ENCODE measurements at places on chromosomes 3 and 15. TPM values are rescaled to one million over a fixed set of nuclear protein-coding genes. Genes with fewer than 3 reads are reported as not detected.

DNA sequence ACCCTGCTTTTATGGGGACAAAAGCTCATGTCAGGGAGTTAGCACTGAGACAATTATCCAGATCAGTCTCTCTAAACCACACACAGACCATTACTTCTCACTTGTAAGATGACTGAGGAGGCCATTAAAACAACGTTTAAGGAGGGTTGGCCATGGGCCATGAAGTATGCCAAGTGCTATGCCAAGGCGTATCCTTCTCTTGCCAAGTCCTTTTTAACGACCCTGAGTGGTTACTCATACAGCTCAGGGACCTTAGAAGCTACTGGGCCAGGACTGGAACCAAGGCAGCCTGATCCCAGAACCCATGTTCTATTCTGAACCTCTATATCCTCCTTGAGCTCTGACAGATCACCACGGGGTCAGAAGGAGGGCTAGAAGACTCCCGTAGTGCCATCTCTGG is 50.0 kb downstream of the NMNAT3 start:
- no peak for DNase-seq

DNA sequence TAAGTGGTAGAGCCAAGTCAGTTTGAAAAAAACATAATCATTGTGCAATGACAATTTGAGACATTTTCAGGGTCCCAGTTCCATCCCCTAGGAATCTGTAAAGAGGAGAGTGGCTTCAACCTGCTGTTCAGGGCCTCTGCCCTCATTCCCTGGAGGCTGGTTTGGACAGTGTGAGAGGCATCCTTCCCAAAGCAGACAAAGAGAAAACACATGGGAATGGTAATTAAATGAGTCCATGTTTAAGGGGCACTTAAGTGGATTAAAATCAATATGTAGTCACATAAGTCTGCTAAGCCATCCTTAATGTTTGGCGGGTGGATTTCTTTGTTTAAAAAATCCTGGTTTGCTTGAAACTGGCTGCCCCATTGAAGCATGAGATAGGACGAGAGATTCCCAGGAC is 146.3 kb upstream of the CTDSPL start:
- no peak for DNase-seq

Gene AADACL2
- not detected for total RNA-seq

GRCh38 chr3:193665370-193665989 is 72.5 kb downstream of the OPA1 start:
- DNase-seq: no peak

GRCh38 chr15:69896606-69897005 is 201.1 kb downstream of the TLE3 start:
- DNase-seq: no peak

Gene CYP1A1
- total RNA-seq: 0.12 TPM

Gene GREM1
- 0.20 TPM for total RNA-seq

- DNase-seq: no peak
These were observed 107.5 kb upstream of the SKOR1 start for GRCh38 chr15:67717776-67718175.

DNA sequence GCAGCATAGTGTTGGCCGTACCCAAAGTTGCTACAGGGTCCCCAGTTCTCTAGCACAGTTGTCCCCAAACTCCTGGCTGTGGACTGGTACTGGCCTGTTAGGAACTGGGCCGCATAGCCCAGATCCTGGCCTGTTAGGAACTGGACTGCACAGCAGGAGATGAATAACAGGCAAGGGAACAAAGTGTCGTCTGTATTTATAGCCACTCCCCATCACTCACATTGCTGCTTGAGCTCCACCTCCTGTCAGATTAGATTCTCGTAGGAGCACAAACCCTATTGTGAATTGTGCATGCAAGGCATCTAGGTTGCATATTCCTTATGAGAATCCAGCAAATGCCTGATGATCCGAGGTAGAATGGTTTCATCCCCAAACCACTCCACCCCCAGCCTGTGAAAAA is 604.0 kb upstream of the LMCD1 start:
- peak; percentile 9 for DNase-seq

DNA sequence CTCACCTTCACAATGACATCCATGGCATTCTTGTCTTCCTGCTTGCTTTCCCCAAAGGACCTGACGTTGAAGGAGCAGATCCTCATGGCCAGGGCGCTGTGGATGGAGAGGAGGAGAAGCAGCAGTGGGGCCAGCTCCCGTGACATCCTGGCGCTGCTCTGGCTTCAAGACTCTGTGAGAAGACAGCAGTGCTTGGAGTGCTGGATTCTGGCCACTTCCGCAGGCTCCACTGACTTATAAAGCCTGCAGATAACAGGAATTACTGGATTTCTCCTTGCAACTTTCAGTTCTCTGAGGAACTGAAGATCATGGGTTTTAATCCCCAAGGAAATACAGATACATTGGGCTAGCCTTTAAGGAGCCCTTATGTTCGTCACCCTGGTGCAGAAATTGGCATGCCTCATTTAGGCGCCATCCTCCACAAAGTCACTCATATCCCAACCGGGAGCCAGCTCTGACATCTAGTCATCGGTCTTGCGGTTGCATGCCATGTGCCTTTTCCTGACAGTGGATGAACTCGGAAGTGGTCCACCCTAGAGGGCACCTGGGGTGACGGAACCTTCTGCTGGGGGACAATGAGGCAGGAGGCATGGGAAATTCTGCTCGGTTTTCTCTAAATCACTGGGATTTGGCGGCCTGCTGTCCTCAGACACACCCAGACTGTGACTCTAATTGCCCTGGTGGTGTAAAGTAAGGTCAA is at the start of gene DNASE1L3:
Gene DNASE1L3, minus strand, starts transcription at position 212 of the 700 bp plus-strand sequence. Its CDS starts 66 bp downstream, at position 146.
- DNase-seq: peak; percentile 66

GRCh38 chr15:74319596-74320351 is 47.7 kb downstream of the CYP11A1 start:
- DNase-seq: peak; percentile 76

Gene PSMD2
- 198 TPM for total RNA-seq

Gene BNC1
- total RNA-seq: 2.1 TPM

Gene TMEM108
- total RNA-seq: 15.4 TPM

Data from right cardiac atrium (tissue), 5 donors.